ENCODE measurements at places on chromosomes 1 and 21.

DNA sequence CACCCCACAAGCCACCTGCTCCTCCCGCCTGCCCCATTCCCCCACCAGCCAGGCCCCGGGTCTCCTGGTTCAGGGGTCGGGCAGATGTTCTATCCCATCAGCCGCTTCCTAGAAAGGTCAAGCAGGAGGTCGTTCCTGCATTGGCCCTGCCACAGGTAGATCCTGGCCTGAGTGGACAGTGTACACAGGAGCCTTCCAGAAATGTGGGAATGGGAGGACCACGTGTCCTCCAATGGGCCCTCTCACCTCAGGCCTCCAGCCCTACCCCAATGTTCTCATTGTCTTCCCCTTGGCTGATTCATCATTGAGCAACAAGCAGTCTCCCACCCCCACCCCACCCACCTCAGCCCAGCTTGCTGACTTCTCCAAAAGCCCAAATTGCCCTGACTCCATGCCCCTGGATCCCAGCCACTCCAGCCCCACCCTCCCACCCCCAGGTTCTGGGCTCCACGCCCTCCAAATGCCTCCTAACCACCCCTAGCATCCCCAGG lies 2.1 kb downstream of the S100A16 start:
- no peak for DNase-seq

DNA sequence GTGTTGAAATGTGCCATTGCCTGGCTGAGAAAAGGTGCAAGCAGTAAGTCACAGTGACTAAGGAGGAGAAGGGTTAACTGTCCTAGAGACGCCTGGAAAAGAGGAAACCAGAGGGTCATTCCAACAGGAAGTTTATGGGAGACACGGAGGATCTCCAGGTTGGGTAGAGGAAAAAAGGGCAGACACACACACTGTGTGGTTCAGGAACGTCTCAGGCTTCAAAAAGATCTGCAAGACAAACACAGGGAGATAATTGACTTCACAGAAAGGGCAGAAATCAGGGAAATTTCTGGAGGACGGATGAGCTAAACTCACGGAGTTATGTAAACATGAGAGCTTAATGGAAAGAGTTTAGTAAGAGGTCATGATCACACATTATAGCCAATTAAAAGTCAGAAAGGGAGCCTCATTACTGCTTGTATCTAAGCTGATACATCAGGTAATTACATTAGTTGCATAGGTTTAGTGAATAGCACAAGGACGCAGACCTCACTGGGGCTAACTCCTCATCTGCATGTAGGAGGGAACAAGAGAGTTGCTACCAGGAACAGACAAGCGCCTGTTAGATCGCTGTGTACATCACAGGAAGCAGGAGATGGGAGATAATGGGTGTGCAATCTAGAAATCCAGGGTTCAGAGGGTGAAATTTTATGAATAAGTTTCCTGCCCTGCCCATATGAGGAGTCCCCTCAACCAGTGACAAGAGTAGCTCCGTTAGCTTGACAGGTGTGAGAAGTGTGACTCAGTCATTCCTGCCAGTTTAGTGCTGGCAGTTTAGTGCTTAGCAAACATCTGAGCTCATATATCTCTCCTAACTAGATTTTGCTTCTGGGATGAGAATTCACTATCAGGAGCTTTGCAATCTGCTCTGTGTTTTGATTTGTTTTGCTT lies 96.6 kb upstream of the TNR start:
- peak; percentile 16 for DNase-seq

- DNase-seq, result no peak
These were observed 29.4 kb downstream of the PALMD start for GRCh38 chr1:99675292-99675691.

- DNase-seq, result no peak
These were observed 3.8 kb downstream of the MAP7D1 start for GRCh38 chr1:36159614-36160387.

GRCh38 chr1:233700338-233700737 lies 86.4 kb downstream of the KCNK1 start:
- DNase-seq, result no peak

- no peak for DNase-seq
These were observed 240.5 kb downstream of the RPS6KC1 start for GRCh38 chr1:213291526-213291925.

DNA sequence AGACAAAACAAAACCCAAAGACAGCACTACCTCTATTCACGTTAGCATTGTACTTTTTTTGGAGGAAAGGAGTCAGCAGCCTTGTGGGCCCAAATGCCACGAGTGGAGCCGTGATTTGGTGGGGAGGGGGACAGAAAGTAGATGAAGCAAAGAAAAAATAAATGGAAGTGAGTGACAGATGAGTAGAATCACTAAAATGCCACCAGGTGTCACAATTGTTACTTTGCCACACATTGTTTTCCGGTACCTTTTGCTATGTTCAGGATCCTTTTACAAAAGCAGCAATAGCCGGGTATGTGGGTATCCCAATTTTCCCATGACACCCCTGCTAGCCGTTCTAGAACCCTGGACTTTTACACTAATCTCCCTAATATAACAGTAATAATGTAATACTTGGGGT lies 85.0 kb upstream of the AK4 start:
- no peak for DNase-seq

GRCh38 chr1:218164111-218164929 lies 120.8 kb upstream of the RRP15 start:
- DNase-seq, result no peak

DNA sequence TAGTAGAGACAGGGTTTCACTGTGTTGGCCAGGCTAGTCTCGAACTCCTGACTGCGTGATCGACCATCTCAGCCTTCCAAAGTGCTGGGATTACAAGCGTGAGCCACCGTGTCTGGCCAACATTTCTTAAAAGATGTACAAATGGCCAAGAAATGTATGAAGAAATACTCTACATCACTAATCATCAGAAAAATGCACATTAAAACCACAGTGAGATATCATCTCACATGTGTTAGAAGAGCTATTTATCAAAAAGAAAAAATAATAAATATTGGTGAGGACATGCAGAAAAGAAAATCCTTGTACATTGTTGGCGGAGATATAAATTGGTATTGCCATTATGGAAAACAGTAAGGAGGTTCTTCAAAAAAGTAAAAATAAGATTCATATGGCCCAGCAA lies 33.6 kb upstream of the TNFSF18 start:
- DNase-seq, result no peak

GRCh38 chr1:203252678-203253077 lies 23.2 kb upstream of the CHIT1 start:
- DNase-seq, result peak; percentile 38

GRCh38 chr1:226369110-226369509 lies 38.8 kb downstream of the PARP1 start:
- DNase-seq, result no peak

DNA sequence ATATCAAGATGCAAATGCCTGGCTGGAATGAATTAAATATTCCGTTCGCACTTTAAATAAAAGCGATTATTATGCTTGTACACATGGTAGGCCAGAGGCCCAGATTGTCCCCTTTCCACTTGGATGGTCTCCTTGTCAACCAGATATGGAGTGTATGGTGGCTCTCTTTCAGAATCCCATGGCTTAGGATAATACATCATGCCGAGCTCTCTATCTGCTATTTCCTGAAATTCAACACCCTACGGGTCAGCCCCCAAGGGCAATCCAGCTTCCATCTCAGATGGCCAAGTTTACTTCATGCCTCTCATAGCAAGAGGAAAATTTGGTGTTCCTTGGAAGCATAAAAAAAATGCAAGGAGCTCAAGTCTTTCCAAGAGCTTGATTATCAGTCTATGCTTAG lies 25.4 kb upstream of the FMO1 start:
- DNase-seq, result no peak

- DNase-seq, result no peak
These were observed 19.6 kb upstream of the POGZ start for GRCh38 chr1:151478923-151479322.

GRCh38 chr1:77290576-77290975 lies 8.8 kb downstream of the AK5 start:
- no peak for DNase-seq

DNA sequence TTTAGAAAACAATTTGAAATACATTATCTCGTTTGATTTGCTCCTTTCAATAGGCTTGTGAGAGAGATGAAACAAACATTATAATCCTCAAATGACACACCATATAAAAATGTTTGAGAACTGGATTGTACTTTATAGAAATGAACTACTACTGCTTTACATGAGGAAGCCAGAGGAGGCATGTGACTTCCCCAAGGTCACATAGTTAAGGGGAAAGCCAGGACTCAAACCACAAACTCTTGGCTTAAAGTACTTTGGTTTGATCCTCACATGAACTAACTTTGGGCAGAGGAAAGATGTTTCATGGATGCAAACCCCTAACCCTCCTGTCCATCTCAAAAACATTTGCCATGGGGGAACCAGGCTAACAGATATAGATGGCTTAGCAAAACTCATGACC lies 4.7 kb downstream of the ARHGEF11 start:
- no peak for DNase-seq

GRCh38 chr1:12454406-12455391 lies 163.3 kb downstream of the DHRS3 start:
- DNase-seq, result peak; percentile 18

DNA sequence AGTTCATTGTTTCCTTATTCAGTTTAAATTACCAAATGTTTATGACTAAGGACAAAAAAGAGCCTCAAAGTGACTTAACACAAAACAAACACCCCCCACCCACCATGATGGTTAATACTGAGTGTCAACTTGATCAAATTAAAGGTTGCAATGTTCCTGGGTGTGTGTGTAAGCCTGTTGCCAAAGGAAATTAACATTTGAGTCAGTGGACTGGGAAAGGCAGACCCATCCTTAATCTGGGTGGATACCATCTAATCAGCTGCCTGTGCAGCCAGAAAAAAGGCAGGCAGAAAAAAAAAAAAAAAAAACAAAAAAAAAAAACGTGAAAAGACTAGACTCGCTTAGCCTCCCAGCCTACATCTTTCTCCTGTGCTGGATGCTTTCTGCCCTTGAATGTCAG lies 543.4 kb downstream of the NEGR1 start:
- DNase-seq, result no peak

DNA sequence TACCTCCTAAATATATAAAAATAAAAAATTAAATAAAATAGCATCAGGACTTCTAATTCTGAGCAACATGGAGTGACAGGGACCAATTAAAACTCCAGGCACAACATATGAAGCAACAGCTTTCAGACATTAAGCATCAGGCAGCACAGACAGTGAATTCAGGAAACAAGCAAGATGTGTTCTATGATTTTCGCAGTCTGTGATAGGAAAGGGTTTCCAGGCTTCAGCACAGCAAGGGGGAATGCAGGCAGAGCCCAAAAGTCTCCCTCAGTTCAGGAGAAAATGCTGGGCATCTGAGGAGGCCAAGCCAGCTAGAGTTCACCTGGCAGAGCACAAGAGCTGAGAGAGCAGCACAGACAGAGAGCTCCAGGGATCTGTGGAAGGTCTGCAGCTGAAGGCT lies 22.2 kb upstream of the CTTNBP2NL start:
- DNase-seq, result no peak

DNA sequence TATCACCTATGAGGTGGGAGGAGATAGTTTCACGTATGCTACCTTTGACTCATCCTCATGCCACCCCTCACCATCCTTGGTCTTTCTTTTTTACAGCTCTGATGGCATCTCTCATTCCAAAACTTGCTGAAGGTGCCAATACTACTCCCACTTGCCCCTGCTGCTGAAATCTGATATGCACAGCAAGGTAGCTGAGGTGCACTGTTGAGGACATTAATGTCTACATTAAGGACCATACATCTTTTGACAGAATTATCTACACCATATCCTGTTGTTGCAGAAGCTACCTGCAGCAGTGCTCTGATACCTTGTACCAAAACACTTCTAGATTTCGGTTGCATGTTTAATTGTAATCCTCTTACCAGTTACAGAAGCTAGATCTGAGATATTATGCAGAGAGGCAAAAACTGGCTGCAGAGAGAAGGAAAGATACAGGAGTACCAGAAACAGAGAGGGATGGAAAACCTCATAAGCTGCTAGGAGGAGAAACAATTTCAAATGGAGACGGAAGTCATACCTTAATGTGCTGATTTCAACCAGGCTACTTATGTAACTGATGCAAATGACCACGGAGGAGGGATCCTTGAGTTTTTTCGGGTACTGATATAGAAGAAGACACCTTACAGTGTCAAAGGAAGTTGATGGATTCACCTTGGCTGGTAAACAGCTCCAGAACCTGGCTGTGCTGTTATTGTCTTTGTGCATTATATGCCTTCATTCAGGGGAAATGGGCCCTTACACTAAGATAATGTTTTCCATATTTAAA lies 19.3 kb upstream of the PTPRC start:
- no peak for DNase-seq

- no peak for DNase-seq
These were observed 664 bp downstream of the BACE2 start for GRCh38 chr21:41168391-41169257.

DNA sequence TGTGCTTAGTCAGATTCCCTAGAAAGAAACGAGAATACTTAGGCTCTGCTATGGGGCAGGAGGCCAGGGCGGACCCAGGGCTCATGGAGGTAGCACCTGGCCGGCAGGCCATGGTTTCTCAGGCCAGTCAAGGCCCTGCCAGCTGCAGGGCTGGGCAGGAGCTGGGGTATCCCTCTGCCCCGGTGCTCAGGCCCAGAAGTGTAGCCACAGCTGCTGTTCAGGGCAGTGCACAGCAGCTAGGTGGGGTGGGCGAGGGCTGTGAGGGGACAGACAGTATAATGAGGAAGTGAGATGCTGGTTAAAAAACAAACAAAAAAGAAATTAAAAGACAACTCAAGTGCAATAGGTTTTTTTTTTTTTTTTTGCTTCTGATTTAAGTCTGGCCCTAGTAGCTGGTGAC lies 34.0 kb upstream of the EDN2 start:
- DNase-seq, result no peak

DNA sequence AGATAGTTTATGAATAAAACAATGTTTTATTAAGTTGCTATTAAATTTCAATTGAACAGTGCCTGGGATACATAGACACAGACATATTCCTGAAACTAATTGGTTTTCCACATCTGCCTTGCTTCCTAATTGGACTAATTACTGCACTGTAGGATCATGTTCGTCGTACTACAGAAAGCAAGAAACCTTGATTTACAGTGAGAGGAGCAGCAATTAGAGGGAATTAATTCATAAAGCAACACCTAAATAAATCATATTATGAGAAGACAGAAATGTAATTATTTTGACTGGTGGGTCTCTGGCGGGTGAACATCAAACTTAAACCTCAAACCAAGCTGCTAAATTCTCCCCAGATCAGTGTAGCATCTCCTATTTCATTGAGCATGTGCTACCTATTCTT lies 124.6 kb upstream of the CAMK1G start:
- DNase-seq, result no peak

- no peak for DNase-seq
These were observed 1699.6 kb downstream of the KCNT2 start for GRCh38 chr1:194908643-194909042.

- DNase-seq, result no peak
These were observed 2.6 kb downstream of the CACNA1S start for GRCh38 chr1:201109651-201110050.

DNA sequence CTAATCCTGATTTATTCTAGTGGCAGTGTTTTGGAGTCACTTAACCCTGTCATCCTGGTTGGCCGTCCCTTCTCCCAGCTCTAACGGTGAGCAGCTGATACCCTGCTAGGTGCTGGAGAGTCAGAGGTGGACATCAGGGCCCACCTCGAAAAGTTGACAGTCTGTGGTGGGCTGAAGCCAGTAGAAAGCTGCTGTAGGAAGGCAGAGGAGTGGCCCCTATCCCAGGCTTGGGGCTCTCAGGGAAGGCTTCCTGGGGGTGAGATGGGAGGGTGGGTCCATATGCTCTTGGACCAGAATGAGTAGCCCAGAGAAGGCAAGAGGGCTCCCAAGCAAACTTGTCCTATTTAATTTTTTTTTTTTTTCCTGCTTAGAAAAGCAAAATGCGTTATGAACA lies 475 bp upstream of the RPL5 start:
- no peak for DNase-seq
